OCI-M1 (cell line): ENCODE measurements at places on chromosomes 5 and 9.

DNA sequence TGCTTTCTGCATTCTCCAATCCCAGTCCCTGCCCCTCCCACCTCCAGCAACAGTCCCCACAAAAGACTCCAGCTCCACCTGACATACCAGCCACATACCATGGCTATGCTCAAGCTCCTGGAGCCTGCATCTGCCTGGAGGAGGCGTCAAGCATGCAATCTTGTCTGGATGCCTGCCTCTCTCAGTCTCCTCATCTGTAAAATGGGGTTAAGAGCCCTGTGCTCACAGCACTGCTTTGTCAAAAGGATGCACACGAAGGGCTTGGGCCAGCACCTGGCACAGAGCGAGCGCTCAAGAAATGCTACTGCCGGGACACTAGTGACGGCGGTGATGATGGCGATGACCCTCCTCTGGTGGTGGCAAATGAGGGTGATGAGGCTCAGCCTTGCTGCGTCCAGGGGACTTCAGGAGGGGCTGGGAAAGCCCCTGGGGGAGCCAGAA is 202.9 kb upstream of the IER5L start:
- no peak for DNase-seq

DNA sequence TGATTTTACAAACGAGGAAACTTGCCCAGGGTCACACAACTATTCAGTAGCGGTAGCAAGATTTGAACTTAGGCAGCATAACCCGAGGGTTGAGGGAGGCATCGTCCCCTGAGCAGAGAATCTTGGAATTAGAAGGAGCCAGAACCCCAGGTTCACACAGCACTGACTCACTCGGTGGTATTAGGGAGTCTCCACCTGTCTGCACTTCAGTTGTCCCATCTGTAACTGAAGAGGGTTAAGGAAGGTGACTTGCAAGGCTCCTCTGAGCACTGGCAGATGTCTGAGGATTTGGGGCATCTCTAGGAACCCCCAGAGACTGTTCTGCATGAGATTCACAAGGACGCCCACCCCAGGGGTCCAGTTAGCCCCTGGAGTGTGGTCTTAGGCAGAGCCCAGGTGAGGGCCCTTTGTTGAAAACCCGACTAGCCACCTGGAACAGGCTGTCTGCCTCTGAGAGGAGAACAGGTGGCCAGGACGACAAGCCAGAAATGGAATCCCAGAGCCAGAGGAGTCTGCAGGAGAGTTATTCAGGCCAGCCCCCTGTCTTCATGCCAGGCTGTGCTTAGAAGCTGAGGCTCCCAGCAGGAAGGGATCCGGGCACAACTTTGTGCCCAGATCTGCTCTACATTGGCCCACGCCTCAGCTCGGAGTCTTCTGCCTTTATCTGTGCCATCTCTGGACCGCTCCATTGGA is 50.0 kb upstream of the ORM1 start:
- DNase-seq: no peak

DNA sequence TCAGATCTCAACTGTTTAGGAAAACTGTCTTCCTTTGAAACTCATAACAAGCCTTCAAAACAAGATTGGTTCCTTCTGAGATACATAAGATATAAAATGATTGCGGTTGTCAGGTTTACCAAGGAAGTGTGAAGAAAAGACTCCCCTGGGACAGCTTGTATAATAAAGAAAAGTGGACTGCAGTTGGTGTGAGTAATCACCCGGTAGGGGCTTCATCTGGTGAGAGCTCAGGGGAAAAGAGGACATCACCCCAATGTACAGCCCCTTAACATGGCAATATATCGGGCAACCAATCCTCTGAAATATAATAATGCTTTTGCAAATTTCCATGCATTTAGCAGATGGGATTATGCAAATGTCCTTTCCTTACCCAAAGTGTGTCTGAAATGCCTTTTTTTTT is 216.5 kb upstream of the KLF9 start:
- DNase-seq: no peak

- no peak for DNase-seq
Observed at GRCh38 chr5:180852495-180852894, 8.6 kb downstream of the ZFP62 start.

GRCh38 chr9:38022203-38022895 is 46.7 kb downstream of the SHB start:
- no peak for DNase-seq

DNA sequence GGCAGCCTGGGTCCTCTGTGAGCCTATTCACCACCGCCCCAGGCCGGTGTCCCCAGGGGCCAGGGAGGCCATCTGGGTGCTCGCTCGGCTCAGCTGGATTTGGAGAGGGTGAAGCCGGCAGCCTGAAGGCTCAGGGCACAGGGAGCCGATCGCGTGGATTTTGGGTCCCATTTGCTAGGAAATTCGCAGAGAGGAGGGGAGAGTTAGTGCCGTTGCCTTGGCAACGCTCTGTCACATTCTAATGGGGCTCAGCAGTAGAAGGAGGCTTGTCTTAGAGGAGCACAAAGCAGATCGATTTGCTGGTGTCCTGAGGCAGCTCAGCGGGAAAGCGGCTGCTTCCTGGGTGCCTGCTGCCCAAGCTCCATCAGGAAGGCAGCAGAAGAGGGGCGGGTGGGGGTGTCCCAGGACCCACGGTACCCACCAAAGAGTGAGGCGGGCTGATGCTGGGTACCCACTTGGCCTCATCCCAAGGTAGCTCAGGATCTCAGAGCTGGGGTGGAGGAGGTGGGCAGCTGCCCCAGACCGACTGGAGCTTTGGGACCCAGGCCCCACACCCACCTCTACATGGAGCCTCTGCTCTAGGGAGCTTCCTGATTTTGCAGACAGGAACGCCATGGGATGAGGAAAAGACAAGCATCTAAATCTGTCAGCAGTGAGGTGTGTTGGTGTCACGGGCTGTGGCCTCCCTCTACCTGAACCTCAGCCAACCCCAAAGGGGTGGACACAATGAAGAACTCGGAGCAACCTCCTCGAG is 17.1 kb upstream of the OLFM1 start:
- no peak for DNase-seq

DNA sequence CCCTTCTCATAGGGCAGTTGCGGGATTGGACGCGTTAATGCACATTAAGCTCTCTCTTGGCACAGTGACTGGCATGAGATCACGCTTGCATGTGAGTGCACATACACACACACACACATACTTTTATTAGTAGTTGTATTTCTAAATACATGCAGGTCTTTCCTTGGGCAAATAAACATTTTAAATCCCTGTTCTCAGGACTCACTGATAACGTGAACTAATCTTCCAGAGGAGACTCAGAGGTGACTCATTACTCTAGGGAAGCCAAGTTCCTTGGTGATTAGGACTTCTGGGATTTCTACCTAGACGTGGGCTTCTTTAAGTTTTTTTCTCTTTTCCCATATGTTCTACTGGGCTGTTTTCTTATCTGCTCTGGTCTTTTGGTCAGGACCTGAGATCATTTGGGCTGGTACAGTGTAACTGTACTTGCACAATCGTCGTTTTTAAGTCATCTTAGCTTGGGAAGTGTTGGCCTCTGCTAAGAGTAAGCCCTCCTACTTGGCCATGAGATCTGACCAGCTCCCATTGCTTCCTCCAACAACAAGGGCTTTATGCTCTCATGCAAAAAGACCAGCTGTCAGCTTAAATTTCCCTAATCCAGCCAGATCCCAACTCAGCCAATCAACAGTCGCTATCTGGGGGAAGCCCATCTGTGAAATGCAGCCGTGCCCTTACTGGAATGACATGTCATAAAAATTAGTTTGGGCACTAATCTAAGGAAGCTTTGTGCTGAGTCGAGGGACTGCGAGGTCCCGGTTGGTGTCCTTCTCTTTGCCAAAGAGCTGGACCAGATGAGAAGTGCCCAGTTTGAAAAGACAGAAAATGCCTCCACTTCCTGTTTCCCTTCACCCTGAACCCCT is 176.4 kb upstream of the ANKRD55 start:
- peak; percentile 20 for DNase-seq

DNA sequence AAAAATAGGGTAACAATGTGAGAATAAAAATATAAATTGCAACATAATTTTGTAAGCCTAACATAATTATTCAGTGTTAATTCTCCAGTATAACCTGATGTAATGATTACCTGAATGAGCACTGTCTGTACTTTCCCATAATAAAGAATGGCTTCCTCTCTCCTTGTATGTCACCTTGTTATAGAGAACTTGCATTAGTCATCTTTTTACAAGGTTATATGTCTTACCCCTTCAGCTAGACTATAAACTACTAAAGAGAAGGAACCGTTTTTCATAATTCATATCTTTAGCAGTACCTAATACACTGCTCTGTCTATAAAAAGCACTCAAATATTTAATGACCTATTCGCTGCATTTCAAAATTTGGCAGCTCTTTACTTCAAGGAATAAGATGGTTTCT is 19.8 kb downstream of the STRBP start:
- DNase-seq: no peak

DNA sequence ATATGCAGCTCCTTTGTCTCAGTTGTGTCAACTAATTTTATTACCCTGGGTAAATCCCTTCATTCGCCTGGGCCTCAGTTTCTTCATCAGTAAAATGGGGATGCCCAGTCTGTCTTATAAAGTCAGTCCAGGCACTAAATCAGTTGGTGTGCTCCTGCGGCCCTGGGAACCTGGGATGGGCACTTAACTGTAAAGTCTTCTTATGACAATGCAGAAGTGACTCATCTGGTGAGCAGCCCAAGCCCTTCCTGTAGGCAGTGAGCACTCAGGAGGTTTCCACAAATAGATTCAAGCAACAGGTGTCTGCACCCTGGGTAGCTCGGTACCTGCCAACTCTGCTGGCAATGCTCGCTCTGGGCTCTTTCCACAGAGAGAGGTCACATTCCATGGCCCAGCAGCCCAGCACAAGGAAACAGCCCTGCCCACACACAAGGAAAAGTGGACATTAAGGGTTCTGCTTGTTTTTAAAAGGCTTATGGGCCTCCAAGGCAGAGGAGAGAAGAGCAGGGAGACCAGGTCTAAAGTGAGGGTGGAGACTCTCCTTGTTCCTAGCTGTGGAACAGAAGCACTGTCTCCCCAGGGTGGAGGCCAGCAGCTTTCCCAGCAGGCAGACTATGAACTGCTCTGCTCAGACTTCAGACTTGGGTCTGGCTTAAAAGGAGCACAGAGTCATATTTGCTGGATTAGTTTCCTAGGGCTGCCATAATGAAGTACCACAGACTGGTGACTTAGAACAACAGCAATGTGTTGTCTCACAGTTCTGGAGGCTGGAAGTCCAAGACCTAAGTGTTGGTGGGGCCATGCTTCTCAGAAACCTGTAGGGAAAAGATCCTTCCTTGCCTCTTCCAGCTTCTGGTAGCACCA is 89.7 kb upstream of the ADRA1B start:
- no peak for DNase-seq

GRCh38 chr5:4859500-4860235 is 280.5 kb upstream of the ADAMTS16 start:
- DNase-seq: no peak

DNA sequence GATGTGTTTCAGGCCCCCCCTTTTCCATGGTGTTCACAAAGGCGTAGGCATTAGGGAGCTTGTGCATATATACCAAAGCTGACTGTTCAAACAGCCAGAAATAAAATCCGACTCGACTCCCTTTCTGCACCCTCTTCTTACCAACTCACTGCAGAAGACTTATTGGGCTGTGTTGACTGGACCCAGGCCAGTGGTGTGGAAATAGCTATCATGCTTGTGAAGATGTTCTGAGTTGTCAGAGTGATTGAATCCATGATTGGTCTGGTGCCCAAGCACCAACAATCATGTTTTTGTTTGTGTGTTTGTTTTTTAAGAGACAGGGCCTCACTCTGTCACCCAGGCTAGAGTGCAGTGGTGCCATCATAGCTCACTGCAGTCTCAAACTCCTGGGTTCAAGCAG is 21.6 kb downstream of the TJP2 start:
- no peak for DNase-seq

GRCh38 chr9:19087106-19088000 is 15.4 kb downstream of the HAUS6 start:
- no peak for DNase-seq

DNA sequence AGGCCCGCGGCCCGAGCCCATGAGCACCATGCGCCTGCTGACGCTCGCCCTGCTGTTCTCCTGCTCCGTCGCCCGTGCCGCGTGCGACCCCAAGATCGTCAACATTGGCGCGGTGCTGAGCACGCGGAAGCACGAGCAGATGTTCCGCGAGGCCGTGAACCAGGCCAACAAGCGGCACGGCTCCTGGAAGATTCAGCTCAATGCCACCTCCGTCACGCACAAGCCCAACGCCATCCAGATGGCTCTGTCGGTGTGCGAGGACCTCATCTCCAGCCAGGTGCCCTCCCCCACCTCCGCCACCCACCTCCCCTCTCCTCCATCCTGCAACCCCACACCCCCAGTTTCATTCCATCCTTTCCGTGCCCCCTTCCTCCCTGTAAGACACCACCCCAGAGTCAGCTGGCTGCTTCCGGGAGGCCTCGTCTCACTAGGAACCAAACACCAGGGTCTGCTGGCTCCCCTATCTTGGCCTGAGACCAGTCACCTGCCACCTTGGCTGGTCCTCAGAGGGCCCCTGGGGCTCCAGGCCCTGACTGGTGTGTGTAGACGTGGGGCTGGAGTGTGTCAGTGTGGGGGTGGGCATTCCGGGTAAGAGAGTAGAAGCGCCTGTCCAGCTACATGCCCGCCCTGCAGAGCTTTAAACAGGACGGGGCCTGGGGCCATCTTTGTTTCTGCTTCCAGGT is 655 bp downstream of the GRIN1 start:
- DNase-seq: no peak

DNA sequence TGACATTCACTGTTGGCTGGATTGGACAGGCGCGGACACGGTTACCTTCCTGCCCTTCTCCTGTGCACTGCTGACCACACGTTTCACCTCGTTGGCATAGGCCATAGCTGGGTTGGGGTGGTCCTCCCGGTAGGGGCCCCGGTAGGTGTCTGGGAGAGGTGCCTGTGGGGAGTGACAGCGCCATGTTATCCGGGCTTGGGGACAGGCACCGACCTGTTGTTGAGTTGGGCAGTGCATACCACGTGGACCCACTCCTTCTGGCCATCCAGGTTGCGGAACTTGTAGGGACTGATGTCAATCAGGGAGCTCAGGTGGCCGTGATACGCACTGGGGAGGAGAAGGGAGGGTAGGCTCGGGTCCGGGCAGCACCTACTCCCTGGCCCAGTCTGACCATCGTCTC is 8.2 kb downstream of the PHYKPL start:
- DNase-seq: no peak

DNA sequence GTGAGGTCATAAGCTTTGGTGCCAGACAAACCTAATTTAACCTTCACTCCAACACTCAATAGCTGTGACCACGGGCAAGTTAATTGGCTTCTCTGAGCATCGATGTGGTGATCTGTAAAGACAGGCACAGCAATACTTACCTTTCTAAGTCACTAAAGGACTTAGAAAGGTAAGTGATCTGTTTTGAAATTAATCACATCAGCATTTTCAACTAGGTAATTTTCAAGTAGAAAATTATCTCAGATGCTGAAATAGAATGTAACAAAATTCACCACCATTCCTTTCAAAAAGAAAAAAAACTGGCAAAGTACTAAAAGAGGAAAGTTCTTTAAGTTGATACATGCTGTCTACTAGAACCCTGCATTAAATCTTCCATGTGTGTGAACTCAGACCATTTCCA is 354.5 kb downstream of the ICE1 start:
- no peak for DNase-seq

GRCh38 chr5:124285071-124285470 is 461.4 kb downstream of the ZNF608 start:
- DNase-seq: no peak

GRCh38 chr5:172029876-172030275 is 23.4 kb upstream of the FBXW11 start:
- DNase-seq: no peak

GRCh38 chr9:119758241-119758640 is 389.0 kb upstream of the BRINP1 start:
- no peak for DNase-seq
